Cardiac muscle cell (in vitro differentiated cells and primary cell): ENCODE measurements at places on chromosomes 16 and 17.
A peak's percentile ranks its signal among the peaks of the same experiment; 100 is the strongest.

DNA sequence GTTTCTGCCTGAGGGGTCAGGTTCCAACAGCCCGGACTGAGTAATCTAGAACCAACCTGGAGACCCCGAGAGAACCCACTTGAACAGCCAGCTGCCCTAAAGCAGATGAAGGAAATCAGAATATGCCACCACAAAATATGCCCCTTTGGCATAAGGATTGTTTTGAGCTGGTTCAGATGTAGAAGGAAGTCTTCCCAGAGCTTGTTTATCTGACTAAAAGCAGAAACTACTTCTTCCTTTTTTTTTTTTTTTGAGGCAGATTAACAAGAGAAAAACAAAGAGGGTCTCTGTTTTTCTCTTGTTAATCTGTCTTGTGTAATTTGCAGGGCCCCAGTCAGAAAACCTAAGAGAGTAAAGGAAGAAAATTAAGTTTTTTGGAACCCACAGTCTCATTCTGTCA, 53.0 kb downstream of the PECAM1 start:
- no peak for DNase-seq

DNA sequence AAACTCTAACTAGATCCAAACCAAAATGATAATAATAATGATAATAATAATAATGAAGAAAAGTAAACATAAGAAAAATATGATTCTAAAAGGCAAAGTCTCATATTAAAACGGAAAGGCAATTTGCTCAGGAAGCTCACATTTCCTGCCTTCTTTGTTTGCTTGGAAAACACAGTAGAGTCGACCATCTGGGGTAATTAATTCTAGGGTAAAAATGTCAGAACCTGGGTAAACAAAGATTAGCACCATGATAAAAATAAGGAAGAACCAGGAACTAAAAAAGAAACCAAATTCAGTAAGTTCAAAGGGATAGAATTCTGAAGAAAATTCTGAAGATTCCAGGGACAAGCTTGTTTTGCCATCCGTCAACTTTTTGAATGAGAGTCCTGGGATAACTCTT, 16.2 kb downstream of the KRABD2 start:
- DNase-seq: no peak

DNA sequence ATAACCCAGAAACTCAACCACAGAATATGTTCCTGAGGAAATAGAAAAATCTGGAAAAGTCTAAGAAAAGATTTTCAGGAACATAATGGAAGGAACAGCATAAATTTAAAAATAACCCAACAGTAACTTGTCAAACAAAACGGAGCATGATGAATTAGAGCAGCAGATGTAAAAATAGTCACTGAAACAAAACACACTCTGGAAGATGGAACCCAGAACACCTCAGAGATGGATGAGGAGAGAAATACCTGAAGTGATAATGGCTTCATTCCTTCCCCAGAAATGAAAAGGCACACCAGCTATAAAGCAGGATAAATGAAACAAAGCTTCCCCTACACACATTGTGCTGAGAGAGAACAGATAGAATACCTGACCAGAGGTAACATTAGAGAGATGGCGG, 6.3 kb downstream of the TK1 start:
- DNase-seq: no peak

DNA sequence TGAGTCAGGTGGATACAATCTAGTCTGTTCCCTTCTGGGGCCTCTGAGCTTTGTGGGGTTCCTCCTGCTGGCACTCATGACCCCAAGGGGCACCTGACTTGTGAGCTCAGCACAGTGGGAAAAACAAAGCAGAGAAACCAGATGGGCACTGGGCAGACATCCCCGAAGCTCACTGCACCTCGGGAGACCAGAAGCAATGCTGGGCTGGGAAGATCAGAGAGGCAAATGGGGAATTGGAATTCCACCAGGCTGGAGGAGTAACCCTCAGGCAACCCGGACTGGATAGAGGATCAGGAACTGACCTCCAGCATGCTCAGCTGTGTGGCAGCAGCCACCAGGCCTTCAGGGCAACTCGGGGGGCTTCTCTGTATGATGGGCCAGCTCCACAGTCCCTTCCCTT, 50.3 kb downstream of the ABCC12 start:
- no peak for DNase-seq

- peak; percentile 88 for DNase-seq
Observed at GRCh38 chr16:25007284-25007984, 7.7 kb downstream of the ARHGAP17 start.

- DNase-seq: no peak
Observed at GRCh38 chr16:55663765-55664677, 8.2 kb downstream of the SLC6A2 start.

DNA sequence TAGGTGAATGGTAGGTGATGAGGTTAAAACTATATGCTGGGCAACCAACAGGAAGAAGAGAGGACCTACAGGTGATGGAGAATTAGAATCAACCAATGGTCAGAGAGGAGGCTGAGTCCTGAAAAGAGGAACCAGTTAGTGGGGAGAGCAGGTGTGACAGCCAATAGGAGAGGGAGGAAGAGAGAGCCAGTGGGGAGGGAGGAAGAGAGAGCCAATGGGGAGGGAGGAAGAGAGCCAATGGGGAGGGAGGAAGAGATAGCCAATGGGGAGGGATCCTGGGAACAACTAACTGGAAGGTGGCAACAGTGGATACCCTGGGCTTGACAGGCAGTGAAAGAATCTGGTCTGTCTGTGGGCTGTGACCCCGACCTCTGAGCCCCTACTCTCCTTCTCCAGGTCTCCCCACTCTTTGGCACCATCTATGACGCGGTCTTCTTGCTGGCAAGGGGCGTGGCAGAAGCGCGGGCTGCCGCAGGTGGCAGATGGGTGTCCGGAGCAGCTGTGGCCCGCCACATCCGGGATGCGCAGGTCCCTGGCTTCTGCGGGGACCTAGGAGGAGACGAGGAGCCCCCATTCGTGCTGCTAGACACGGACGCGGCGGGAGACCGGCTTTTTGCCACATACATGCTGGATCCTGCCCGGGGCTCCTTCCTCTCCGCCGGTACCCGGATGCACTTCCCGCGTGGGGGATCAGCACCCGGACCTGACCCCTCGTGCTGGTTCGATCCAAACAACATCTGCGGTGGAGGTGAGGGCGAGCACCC, 3.7 kb downstream of the GUCY2D start:
- no peak for DNase-seq

GRCh38 chr16:83992624-83993023, 24.6 kb downstream of the NECAB2 start:
- peak; percentile 83 for DNase-seq

GRCh38 chr16:35195173-35195863, 1735.9 kb downstream of the TP53TG3F start:
- DNase-seq: no peak

DNA sequence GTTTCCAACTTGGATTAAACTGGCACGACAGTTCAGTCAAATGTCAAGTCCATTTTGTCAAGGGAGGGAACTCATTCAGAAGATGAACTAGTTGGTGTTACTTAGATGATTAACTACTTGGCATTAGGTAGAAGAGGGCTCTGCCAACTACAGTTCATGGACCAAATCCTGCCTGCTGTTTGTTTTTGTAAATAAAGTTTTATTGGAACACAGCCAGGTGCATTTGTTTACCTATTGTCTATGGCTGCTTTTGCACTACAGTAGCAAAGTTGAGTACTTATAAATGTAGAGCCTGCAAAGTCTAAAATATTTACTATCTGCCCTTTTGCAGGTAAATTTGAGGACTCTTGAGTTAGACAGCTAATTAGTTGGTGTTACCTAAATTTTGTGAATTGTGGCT, 410.0 kb downstream of the MAF start:
- no peak for DNase-seq

- DNase-seq: no peak
Observed at GRCh38 chr16:66001432-66001831, 365.1 kb upstream of the CDH5 start.

- DNase-seq: no peak
Observed at GRCh38 chr16:53619235-53619634, 84.4 kb downstream of the RPGRIP1L start.

DNA sequence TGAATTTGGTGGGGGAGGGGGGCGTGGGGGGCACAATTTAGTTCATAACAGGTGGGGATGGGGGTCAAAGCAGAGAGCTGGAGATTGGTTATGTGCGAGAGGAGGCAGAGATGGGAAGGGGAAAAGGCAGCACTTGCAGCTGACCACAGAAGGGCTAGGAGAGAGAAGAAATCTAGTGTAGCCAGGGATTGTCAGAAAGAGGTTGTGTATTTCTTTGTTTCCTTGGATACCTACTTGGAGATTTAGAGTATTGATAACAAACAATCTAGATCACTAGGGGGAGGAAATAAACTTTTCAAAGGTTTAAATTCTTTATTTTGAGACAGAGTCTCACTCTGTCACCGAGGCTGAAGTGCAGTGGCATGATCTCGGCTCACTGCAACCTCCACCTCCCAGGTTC, 47.1 kb upstream of the YPEL2 start:
- DNase-seq: no peak

DNA sequence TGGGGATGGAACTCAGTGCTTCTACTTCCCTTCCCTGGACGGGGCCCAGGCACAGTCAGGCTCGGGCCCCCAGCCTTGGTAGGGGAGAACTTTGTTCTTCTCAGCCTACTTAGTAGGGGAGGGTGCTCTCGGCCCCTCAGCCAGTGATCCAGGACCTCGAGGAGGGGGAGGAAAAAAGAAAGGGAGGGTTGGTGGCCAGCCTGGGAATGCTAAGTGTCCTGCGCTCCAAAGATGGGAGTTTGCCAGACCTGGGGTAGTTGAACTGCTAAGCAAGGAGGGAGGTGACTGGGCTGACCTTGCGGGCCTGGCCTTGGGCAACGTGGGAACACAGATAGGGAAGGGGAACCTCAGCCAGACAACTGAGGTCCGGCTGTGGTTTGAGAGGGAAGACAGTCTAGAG, 12.2 kb downstream of the ADGRG1 start:
- DNase-seq: no peak

DNA sequence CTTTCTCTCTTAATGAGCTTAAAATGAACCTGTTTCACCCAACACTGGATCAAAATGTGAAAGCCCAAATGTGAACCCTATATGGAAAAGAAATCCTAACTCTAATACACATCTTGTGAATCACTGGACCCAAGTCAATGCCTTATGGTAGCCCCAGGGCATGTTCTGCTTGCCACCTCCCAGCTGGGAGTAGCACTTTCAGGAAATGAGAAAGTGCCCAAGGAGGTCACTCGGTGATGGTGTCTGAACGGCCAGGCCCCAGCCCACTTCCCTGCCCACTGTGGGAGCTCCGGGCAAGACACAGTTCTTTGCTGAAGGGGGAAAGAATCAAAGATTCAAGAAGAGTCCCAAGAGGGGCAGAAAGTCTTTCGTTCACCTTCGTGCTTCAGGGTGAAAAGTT, 46.1 kb downstream of the GTF3C1 start:
- no peak for DNase-seq

DNA sequence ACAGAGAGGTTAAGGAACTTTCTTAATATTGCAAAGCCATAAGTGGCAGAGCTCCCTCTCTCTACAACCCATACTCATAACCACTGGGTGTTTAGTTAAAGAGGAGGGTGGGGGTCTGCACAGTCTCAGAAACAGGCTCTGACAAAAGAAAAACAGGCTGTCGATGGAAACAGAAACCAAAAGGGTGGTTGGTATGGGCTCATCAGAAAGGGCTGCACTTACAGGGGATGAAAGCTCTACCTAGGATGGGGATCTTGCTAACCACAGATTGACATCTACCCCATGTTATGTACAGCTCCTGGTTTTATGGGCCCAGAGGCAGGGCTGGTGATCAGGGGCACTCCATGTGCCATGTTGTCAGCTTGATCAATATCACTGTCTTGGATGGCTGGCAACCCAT, 111.4 kb downstream of the CYLD start:
- no peak for DNase-seq

DNA sequence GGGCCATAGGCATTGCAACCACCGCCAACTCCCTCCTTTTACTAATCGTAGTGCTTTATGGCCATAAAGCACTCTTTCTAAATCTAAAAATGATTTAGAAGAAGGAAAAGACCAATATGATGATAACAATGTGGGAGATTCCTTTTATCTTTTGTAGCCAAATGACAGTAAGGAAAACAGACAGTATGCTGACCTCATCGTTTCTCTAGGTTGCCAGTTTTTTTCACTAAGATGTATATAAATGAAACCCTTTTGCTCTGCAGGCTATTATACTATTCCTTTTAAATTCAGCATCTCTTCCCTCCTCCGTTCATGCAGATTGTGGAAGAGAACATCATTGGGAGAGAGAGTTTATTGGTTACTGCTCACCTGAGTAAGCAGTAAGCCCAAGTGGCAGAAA, 25.3 kb downstream of the OTOA start:
- DNase-seq: no peak

DNA sequence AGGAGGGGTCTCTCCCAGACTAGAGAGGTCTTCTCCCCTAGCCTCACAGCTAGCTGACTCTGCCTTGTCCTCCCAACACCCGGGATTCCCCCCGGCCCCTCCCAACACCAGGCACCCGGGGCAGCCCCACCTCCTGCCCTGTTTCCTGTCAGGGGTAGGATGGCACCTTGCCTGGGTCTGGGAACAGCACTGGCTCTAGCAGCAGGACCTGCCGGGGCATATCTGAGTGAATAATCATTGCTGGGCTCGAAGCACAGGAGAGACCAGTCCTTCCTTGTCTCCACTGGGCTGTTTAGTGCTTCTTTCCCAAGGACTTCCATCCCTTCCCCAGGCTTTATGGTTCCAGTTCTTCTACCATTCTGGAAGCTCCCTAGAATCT, 25.7 kb downstream of the MINK1 start:
- DNase-seq: peak; percentile 27

DNA sequence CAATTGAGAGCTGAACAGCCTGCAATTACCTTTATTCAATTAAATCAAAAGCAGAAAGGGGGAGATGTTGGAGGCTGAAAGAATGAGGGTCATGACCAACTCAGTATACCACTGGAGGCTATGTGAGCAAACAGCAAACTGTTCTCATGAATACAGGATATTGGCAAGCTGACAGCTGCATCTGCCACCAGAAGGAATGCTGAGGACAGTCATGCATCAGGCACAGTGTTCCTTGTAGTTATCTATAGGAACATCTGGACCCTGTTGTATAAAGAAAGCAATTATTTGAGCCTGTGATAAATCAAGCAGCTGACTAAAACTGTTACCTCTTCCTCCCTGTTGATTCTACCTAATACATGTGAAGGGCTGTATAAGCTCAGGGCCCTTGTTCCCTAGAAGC, 2064.6 kb downstream of the TP53TG3F start:
- DNase-seq: no peak

- DNase-seq: no peak
Observed at GRCh38 chr16:31347445-31347844, 7.5 kb upstream of the ITGAX start.
